Globus pallidus (tissue), 1 donor: ENCODE measurements at places on chromosomes 6 and 20.

- no peak for DNase-seq
Observed at GRCh38 chr20:19074828-19075516, 137.5 kb upstream of the SLC24A3 start.

DNA sequence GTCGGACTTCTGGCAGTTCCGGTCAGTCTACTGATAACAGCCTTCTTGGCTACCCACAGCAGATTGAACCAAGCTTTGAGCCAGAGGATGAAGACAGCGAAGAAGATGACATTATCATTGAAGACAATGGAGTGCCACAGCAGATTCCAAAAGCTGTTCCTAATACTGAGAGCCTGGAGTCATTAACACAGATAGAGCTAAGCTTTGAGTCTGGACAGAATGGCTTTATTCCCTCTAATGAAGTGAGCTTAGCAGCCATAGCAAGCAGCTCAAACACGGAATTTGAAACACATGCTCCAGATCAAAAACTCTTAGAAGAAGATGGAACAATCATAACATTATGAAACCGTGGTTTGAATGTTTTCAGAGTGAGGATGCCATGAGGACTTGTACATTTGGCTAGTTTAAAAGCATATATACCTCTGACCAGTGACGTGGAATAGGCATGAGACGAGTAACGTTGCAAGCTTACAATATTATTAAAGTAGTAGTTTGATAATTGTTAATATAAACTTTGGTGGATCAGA, 18.8 kb downstream of the PARD6B start:
- DNase-seq, result no peak

- DNase-seq, result no peak
Observed at GRCh38 chr20:35018590-35019371, 63.1 kb downstream of the MYH7B start.

DNA sequence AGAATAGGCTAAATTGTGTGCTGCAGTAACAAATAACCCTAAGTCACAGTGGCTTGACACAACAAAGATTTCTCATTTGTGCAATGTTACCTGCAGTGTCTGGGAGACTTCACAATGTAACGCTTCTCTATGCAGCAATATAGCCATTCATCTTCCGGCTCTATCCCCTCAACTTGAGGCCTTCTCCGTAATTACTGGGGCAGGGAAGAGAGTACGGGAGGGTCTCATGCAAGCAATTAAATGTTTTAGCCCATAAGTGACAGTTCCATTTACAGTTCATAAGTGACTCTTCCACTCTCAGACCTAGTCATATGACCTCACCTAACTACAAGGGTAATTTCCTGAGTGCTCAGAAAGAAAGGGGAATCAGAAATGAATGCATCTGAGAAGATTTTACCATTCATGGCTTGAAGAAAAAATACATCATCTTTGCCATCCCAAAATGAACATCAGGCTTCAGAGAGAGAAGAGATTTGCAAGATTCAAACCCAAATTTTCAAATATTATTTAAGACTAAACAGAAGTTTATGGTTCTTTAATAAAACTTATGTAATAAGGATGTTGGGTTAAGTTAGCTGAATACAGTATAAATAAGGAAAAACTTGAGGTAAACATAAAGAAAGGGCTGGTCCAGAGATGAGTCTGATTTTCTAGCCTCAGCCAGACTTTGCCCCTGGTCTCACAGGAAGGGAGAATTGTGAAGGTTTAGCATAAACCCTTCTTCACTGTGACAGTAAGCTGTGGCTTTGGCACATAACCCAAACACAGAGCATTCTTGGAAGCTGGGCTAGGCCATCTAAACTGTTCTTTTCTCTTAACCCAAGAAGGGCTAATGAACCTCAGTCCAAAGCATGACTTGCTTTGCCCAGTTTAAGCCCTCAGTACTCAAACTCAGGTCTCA, 13.3 kb downstream of the GPR6 start:
- no peak for DNase-seq
